Nasal cavity respiratory epithelium epithelial cell of viscerocranial mucosa (primary cell): ENCODE measurements at places on chromosomes 5 and 9. TPM values are rescaled to one million over a fixed set of nuclear protein-coding genes. Genes with fewer than 3 reads are reported as not detected.

The GLE1 gene
- total RNA-seq = 29.4 and 32.5 TPM in 2 replicates

The PDE8B gene
- under 0.01 and 0.07 TPM in 2 replicates for total RNA-seq

The PTGES2 gene
- 88.5 and 116 TPM in 2 replicates for total RNA-seq

The PCDHGC5 gene
- 0.34 and 1.1 TPM in 2 replicates for total RNA-seq

The TMEM215 gene
- not detected in 2 replicates for total RNA-seq

The C5orf34 gene
- 1.3 and 1.4 TPM in 2 replicates for total RNA-seq

The SLC45A2 gene
- 0.14 TPM in 1 of 2 replicates, not detected in the other for total RNA-seq

The ADGRD2 gene
- total RNA-seq = 0.07 and 0.34 TPM in 2 replicates

The CCDC192 gene
- not detected in 2 replicates for total RNA-seq
